ENCODE measurements at places on chromosomes 2 and 18. TPM values are rescaled to one million over a fixed set of nuclear protein-coding genes. Genes with fewer than 3 reads are reported as not detected.

The UGT1A10 gene
- 0.23 TPM for total RNA-seq

The COL5A2 gene
- 20.2 TPM for total RNA-seq

The C2orf15 gene
- 8.4 TPM for total RNA-seq

The ACVR1 gene
- 20.0 TPM for total RNA-seq

The NPPC gene
- total RNA-seq, result 2.2 TPM
